ENCODE measurements at places on chromosomes 7 and 10. TPM values are rescaled to one million over a fixed set of nuclear protein-coding genes. Genes with fewer than 3 reads are reported as not detected.

- peak; percentile 48 for DNase-seq
These were observed 108.7 kb downstream of the NEURL1 start for GRCh38 chr10:103602028-103602851.

DNA sequence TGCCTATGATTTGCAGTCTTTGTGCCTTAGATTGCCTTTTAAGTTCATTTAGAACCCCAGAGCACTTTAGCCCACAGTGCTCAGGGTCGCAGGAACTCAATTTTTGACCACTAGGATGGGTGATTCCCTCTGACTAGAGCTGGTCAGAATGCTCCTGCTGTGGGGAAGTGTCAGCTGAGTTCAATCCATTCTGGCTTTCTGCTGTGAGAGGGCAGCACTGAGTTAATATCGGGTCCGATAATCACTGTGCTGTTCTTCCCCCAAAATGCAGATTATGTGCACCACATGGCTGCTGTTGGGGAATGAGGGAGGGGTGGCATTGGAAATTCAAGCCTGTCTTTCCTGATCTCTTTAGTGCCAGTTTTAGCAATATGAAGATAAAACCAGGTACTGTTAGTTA is 886.4 kb downstream of the DNAJB9 start:
- no peak for DNase-seq

DNA sequence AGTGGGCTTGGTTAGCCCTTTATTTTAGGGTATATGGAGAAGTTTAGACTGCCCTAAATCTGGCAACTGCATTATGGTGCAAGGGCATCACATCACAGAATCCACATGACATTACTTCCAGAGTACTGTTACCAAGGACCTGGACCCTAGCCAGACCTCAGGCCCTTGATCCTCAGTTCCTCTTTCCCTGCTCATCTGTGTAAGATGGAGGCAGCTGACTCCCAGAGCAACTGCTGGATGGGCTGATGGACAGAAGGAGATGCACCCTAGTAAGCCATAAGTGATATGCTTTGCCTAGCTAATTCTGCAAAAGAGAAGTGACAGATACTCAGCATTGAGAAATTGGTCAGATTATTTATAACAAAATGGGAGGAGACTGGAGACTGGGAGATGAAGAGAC is 131.7 kb downstream of the DYNC1I1 start:
- no peak for DNase-seq

- DNase-seq, result no peak
These were observed 83.6 kb downstream of the PPP1R3C start for GRCh38 chr10:91549262-91549661.

GRCh38 chr10:110724937-110725336 is 80.8 kb downstream of the RBM20 start:
- no peak for DNase-seq

GRCh38 chr7:135512135-135512887 is 2.4 kb upstream of the CNOT4 start:
- DNase-seq, result no peak

- no peak for DNase-seq
These were observed 29.2 kb downstream of the PRSS58 start for GRCh38 chr7:142228537-142229104.

DNA sequence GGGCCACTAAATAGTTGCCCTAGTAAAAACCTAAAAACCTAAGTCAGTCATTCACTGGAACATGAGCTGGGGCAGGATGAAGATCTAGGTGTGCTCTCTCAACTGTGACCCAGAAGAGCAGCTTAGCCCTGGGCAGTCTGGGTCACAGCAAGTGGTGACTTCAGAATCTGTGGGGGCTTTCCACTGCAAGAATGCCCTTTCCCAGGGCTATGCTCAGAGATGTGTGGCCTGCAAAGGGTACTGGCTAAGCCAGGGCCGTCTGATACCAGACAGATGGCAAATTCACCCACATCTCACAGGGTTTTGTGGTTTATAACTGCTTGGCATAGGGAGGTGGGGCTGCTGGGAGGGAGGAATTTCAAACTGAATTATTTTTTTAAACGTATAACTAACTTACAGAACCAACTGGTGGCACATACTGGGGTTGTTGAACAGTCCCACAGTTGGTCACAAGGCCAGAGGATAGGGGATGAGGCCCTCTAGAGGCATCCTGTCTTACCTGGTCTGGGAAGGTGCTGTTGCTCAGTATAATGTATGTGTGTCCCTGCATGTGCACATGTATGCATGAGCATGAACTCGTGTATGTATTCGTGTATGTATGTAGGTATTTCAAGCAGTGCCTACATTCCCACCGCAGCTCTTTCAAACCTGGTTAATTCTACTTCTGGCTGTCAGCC is 63.2 kb downstream of the PRPF18 start:
- DNase-seq, result no peak

- no peak for DNase-seq
These were observed 111.6 kb downstream of the PHTF2 start for GRCh38 chr7:77910124-77910523.

- DNase-seq, result no peak
These were observed 130.1 kb downstream of the OTUD1 start for GRCh38 chr10:23568996-23569395.

DNA sequence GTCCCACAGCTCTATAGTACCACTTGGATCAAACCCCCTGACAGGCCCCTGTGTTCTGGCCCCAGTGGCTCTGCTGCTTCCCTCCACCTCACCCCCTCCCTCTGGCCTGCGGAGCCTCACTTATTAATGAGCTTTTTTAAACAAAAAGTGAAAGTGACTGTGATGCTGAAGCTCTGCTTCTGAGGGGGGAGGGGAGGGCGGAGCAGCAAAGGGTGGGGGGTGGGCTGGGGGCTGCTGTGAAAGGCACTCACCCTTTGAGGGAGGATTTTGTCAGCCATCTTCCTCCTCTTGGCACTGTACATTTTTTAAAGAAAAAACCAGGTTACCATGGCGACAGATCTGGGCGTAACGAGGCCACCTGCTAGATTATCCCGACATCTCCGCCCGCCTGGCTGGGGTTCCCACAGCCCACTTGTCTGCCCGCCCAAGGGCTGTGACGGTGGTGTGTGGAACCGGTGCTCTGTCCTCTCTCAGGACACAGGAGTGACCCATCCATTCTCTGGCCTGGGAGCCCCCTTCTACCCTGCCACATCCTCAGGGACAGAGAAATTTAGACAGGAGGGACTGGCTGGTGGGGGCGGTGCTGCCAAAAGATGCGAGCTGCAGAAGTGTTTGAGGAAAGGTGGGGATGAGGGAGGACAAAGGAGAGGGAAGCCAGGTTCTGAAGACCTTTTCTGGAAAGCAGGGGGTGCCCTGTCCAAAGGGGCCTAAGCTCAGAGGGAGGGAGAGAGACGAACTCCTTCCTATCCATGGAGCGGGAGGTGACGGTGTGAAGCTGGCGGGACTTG is 4.9 kb downstream of the SMARCD3 start:
- no peak for DNase-seq

- DNase-seq, result no peak
These were observed 71.2 kb upstream of the COL13A1 start for GRCh38 chr10:69730251-69731156.

GRCh38 chr7:2008101-2008935 is 224.4 kb downstream of the MAD1L1 start:
- DNase-seq, result peak; percentile 55

DNA sequence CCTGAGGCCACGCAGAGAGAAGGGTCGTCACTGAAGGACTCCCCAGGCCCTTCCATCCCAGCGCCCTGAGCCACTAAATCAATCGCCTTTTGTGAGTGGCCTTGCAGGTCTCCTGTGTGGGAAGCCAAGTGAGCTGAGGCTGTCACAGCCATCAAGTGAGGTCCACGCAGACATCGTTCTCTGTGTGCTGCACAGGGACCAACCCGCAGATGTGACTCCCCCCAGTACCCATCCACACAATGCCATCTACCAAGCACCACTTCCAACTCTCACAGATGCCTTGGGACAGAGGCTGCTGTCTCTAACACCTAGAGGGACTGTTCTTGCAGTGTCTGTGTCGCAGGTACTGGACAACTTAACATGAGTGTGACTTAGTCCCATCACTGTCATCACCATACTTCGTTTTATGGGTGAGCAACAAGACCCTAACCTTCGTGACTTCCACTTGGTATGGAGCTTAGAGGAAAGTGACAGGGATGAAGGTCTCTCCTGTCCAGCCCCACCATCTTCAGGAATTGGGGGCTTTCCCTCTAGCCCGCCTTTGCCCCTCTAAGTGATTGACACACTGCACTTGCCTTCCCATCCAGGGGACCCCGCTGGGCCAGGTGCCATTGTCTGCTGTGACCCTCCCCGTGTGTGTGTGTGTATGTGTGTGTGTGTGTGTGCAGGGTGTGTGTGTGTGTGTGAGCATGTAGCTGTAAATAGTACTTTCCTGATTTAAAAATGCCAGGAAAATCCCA is 51.4 kb upstream of the TMEM72 start:
- no peak for DNase-seq

DNA sequence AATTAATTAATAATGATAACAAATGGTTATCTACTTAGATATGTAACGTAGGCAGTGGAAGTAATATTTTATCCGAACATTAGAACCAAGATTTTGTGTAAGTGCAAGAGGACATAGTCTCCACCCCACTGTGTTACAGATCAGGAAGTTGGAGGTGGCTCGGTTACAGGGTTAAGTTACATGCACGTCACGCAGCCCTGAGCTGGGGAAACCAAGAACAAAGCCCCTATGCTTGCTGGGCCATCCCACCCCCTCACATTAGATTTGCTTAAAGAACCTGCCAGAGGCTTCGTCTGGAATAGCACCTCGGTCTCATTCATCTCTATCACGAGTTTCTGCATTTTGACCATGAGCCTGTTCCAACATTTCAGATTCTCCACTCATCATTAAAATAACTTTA is 214.1 kb downstream of the ADARB2 start:
- DNase-seq, result no peak

- DNase-seq, result peak; percentile 65
These were observed 4.6 kb downstream of the GTPBP4 start for GRCh38 chr10:992871-993270.

- DNase-seq, result no peak
These were observed 75.0 kb downstream of the WNT2 start for GRCh38 chr7:117247809-117248208.

GRCh38 chr10:27628621-27629020 is 117.0 kb downstream of the MKX start:
- no peak for DNase-seq

GRCh38 chr10:84683980-84684740 is 355.8 kb downstream of the CCSER2 start:
- no peak for DNase-seq

- no peak for DNase-seq
These were observed 370.4 kb downstream of the TNS3 start for GRCh38 chr7:47211519-47211973.

DNA sequence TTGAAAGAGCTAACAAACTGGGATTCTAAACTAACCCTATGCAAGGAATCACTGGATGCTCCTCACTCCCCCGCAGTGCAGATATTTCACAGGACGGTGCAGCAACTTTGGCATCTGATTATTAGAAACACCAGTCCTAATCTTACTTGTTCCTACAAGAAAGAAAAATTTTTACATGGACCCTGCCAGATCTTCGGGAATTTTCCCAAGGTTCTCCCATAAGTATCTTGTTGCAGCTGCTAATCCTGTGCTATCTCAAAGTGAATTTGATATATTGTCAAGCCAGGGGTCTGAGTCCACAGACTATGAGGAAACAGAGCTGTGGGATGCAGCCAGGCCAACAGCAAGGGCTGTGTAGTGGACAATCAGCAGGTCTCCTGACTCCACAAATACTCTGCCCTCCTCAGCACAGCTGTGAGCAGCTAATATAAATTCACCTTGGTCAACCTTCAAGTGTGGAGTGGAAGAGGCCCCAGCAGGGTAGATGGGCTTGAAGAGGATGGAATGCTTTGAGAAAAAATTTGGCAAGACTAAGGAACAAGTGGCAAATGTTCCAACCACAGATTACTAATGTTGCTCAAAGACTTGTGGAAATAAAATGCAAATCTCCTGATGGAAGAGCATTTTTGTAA is 25.6 kb downstream of the VSTM4 start:
- no peak for DNase-seq

DNA sequence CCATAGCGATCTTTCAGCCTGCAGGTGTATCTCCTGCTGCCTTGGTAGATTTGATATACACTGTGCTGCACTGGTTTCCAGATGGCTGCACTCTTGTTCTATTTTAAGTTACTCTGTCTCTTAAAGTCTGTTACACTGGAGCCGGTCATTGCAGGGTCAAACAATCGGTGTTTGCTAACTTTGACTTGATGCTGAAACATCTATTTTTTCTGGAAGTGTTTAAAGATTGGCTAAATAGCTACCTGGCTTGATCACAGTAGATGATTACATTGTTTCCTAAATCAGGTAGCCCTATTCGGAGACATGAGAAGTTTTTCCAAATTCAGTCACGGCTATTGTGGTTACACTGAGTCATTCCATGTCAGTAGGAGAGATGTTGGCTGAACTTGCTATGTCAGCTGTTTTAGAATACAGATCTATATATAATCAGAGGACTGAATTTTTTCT is 574.8 kb downstream of the ETV1 start:
- DNase-seq, result no peak

GRCh38 chr10:806451-807162 is 117.1 kb upstream of the DIP2C start:
- DNase-seq, result no peak

GRCh38 chr7:41185851-41186250 is 517.0 kb downstream of the INHBA start:
- no peak for DNase-seq

DNA sequence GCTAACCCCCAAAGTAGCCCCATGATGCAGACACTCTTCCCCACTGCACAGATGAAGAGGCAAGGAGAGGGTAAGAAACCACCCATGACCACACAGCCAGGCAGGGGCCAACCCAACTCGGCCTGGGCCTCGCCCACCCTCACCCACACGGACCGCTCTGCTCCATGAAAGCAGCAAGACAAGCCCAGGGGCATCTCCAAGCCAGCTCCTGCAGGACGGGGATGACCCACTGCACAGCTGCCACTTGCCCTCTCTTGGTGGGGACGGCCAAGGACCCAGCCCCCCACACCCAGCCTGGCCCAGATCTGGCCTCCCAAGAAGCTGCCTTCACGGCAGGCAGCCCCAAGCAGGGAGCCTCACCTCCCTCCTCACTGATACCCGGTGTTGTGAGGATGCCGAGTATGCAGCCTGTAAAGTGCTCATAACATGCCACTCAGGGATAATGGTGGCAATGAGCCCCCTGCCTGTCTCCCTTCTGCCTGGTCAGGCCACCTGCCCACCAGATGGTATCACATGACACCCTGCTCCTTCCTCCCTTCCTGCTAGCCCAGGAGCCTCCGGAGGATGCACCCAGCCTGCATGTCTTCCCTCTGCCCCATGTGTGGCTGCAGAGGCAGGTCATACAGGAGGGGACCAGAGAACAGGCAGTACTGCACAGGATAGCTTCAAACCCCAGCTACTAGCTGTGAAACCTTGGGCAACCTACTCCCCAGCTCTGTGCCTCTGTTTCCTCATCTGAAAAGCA is 23.3 kb downstream of the OGDHL start:
- no peak for DNase-seq

The KIF5B gene
- 90.8 TPM for total RNA-seq

The PNLIPRP1 gene
- not detected for total RNA-seq

The SPDYE16 gene
- 0.36 TPM for total RNA-seq

The CXCL12 gene
- total RNA-seq, result not detected

The PSMA2 gene
- total RNA-seq, result 177 TPM

The AGAP5 gene
- total RNA-seq, result 26.0 TPM

The EPHB6 gene
- 0.64 TPM for total RNA-seq

The MEIG1 gene
- total RNA-seq, result not detected

The SEMA3D gene
- not detected for total RNA-seq

The BEND7 gene
- total RNA-seq, result not detected

The PON1 gene
- total RNA-seq, result not detected

The MLXIPL gene
- not detected for total RNA-seq

The SLC18A3 gene
- not detected for total RNA-seq
